ENCODE measurements at places on chromosomes 4 and X.
A peak's percentile ranks its signal among the peaks of the same experiment; 100 is the strongest.

GRCh38 chrX:3713225-3713936 lies at the start of gene PRKX:
Gene PRKX, minus strand, starts transcription at chrX:3713649. Its CDS starts 396 bp downstream, at chrX:3713253.
- no peak for DNase-seq

GRCh38 chrX:14837155-14837554 lies 35.7 kb downstream of the FANCB start:
- no peak for DNase-seq

- DNase-seq, result no peak
Measured at GRCh38 chrX:130694983-130695382, 208.0 kb downstream of the ENOX2 start.

DNA sequence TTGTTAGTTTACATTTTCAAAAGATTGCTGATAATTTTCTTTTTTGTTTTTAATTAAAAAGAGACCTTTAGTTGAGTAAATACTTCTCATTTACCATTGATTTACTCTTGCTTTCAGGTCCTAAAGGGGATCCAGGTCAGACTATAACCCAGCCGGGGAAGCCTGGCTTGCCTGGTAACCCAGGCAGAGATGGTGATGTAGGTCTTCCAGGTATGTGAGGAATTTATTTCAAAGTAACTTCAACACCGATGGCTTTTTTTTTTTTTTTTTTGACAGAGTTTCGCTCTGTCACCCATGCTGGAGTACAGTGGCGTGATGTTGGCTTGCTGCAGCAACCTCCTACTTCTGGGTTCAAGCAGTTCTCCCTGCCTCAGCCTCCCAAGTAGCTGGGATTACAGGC lies 135.1 kb downstream of the IRS4 start:
- DNase-seq, result no peak

DNA sequence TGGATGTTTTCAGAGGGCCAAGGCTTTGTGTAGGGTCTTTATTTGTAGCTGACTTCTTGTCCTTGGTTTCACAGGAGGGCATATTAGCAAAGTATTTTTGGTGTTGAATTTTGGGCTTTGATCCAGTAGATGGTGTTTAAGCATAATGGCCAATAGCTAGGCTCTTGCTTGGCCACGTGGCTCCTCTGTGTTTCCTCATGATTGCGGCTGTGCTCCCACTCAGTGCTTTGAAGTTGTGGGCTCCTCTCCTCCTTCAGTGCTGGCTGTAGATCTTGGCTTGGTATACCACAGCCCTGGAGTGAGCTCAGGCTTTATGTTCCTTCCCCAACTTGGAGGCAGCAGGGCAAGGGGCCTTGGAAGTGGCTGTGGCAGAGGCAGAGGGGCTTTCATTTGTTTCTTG lies 107.2 kb upstream of the CENPE start:
- no peak for DNase-seq

GRCh38 chr4:188341428-188341827 lies 202.2 kb downstream of the TRIML1 start:
- DNase-seq, result no peak

- no peak for DNase-seq
Measured at GRCh38 chrX:12989461-12989860, 14.6 kb downstream of the TMSB4X start.

DNA sequence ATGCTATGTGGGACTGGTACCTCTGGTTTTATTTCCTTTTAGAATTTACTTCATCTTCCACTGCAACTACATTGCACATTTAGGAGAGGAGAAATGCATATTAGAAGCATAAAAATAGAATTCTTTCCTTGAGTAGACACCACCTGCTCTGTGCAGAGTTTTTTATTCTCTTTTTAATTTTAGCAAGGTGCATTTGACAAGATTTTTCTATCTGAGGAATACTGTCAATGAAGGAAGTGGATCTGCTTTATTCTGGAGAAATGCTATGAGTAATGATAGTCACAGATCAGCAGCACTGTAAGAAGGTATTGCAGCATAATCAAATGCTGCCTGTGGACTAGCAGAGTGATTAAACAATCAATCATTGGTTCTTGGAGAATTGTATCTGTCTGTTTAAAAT lies 1038.3 kb downstream of the RAPGEF2 start:
- DNase-seq, result no peak

GRCh38 chr4:184315675-184316359 lies 98.1 kb upstream of the ENPP6 start:
- no peak for DNase-seq

DNA sequence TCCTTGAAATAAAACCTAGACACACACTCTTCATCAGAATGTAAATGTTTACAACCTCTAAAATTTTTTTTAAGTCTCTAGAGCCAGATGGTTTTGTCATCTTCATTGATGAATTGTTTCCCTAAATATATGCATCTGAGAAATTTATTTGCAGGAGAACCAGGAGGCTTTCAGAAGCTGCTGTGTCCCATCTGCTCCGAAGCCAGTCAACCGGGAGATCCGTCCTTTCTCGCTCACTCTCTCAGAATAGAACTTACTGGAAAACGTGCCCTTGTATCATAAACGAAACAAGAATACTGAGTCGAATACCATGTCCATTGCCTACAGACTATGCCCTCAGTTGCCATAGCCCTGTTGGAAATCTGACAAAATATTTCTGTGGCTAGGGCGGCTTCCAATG lies 103.5 kb downstream of the SLC34A2 start:
- DNase-seq, result no peak

GRCh38 chr4:43992552-43992951 lies 456.1 kb downstream of the KCTD8 start:
- no peak for DNase-seq

DNA sequence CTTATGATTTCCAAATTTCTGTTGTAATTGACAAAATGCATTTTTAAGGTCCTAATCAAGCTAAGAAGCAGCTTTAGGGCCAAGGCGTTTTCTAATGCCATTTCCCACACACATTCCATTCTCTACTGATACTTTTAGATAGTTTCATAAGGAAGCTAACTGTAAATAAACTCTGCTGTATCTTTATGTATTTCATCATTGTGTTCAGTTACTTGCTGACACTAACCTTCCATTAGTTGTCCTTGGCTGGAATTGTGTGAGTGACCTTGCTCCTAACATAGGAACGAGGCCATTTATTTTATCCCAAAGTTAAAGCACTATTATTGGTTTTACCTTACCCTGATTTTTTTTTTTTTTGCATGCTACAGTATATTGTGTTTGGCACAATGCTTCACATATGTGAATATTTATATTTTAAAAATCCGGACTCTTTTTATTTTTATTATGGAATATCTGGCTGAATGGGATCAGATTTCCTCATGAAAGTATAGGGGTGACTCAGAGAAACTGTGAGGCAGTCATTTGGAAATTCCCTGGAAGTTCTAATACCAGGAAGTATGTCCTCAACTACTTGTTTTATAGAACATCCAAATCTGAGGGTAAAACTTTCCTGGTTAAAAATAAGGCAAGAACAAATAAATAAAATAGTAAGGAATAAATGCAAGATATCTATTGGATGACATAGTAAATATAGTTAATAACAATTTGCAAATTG lies 62.7 kb upstream of the SORBS2 start:
- DNase-seq, result no peak

DNA sequence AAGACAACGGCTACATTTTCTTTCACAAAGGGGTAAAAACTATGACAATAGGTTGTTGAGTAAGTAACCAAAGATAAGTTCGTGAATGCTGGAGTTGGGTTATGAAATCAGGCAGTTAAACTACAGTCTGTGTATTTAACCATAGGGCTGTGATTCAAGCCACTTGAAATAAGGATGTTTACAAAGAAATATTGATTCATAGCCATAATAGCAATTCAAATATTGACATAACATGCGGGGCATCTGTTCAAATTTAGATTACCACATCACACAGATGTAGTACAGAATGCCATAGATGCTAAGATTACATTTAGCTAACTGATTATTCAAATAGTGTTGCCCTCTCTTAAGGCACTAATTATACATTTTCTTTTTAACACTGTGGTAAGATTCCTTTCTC lies 364.1 kb downstream of the FSTL5 start:
- DNase-seq, result peak; percentile 75

- DNase-seq, result no peak
Measured at GRCh38 chrX:22037911-22038537, 5.9 kb downstream of the PHEX start.

All from NCI-H2029 (cell line).